ENCODE measurements at places on chromosomes 3 and 15.

DNA sequence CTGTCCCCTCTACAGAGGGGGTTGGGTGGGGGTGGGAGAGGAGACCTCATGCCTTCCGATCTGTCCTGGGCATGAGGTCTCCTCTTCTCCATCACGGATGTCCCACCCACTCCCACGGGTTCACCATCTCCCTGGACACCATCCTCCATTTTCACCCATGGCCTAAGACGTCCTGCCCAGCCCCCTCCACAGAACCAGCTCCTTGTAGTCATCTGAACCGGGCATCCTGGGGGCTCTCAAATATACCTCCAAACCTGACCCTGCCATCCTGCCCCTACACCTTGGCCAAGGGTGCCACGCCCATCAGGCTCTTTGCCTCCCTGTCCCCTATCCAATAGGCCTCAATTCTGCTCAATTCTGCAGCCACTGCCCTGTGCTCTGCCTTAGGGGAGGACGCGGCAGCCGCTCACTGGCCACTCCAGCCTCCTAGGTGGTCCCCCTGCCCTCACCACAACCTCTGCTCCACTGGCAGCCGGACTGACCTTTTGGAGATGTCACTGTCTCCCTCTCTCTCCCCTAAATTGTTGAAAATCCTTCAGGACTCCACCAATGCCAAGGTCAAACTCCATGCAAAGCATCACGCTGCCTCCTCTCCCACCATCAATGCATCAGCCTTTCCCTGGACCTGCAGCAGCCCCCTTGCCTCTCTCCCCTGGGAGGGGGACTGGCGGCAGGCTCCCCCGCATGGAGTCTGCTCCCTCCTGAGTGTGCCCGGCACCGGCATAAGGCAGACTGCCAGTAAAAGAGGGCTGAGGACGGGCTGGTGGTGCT, 9.4 kb upstream of the ANPEP start:
- no peak overlapping the region for H3K27ac ChIP-seq
- H3K36me3 ChIP-seq, result no peaks in the 10 kb centered on the region
- DNase-seq, result no peak
- no peaks in the 10 kb centered on the region for H3K4me1 ChIP-seq
- peaks cover 13% of the 10 kb centered on the region for H3K27me3 ChIP-seq

DNA sequence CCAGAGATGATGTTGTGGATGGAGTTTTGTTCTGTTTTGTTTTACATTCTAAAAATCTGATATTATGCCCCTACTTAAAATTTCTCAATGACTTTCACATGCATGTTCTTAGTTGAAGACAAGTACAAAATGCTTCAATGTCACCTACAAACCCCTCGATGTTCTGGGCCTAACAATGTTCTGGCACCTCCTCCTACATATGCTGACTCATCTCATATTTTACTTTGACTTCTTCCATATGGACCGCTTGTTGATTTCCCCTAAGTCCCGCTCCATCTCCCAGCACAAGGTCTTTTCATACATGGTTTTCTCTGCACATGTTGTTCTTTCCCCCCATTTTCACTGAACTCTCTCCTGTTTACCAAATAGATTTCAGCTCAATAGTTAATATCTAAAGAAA, 441.4 kb downstream of the CNTN6 start:
- H3K36me3 ChIP-seq, result no peaks in the 10 kb centered on the region
- H3K27ac ChIP-seq, result no peak overlapping the region
- no peaks in the 10 kb centered on the region for H3K27me3 ChIP-seq
- no peak for DNase-seq

- DNase-seq, result no peak
- H3K4me3 ChIP-seq, result no peak overlapping the region
- H3K27me3 ChIP-seq, result no peaks in the 10 kb centered on the region
- no peak overlapping the region for H3K27ac ChIP-seq
Observed at GRCh38 chr3:133827684-133828083, 22.1 kb downstream of the SRPRB start.

DNA sequence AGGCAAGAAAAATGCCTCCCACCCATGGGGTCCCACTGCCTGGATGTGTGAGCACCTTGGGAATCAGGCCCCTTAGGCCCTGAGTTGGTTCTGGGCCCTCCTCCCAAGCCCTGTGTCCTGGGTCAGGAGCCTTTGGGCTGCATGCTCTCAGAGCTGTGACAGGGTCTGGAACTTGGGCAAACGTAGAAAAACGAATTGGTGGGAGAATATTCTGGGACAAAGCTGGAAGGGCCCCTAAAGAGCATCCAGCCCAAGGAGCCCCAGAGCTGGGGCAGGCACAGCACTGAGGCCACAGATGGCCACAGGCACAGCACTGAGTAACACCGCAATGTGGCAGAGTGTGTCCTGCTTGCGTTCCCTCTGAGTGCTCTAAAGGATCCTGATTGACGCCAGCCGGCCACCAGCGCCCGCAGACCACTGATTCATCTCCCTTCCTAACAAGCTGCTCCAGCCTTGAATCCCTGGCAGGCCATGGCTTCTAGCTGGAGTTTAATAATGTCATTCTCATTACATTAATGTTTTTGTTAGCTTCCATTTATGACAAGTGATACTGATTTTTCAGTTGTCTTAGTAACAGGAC, 18.6 kb upstream of the SEC13 start:
- no peak for DNase-seq

- no peak for DNase-seq
- H3K36me3 ChIP-seq, result no peaks in the 10 kb centered on the region
- H3K4me3 ChIP-seq, result no peak overlapping the region
- no peak overlapping the region for H3K27ac ChIP-seq
- no peaks in the 10 kb centered on the region for H3K4me1 ChIP-seq
Observed at GRCh38 chr3:47259114-47259513, 23.5 kb downstream of the KIF9 start.

DNA sequence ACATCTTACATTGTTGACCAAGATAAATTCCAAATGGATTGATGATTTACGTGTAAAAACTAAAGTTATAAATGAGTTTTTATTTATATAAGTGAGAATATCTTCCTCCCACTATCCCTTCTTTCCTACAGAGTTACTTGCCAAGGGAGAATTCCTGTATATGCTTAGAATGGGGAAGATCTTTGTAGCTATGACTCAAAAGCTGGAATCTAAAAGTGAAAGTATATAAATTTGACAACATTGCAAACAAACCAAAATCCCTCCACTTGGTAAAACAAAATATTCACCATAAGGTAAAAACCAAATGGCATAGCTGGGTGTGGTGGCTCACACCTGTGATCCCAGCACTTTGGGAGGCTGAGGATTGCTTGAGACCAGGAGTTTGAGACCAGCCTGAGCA, 52.7 kb upstream of the GCNT3 start:
- H3K4me1 ChIP-seq, result no peaks in the 10 kb centered on the region
- no peaks in the 10 kb centered on the region for H3K27me3 ChIP-seq

DNA sequence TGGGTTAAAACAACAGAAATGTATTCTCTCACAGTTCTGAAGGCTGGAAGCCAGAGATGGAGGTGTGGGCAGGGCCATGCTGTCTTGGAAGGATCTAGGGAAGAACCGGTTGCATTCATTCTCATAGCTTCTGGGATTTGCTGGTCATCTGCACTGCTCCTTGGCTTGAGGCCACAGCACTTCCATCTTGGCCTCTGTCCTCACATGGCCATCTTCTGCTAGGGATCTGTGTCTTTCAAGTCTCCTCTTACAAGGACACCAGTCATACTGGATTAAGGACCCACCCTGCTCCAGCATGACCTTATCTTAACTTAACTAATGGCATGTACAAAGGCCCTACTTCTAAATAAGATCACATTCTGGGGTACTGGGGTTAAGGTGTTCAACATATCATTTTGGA, 47.7 kb downstream of the RPLP1 start:
- no peak overlapping the region for H3K4me3 ChIP-seq
- H3K4me1 ChIP-seq, result peaks cover 7% of the 10 kb centered on the region
- no peaks in the 10 kb centered on the region for H3K27me3 ChIP-seq
- no peak overlapping the region for H3K27ac ChIP-seq
- no peak for DNase-seq

DNA sequence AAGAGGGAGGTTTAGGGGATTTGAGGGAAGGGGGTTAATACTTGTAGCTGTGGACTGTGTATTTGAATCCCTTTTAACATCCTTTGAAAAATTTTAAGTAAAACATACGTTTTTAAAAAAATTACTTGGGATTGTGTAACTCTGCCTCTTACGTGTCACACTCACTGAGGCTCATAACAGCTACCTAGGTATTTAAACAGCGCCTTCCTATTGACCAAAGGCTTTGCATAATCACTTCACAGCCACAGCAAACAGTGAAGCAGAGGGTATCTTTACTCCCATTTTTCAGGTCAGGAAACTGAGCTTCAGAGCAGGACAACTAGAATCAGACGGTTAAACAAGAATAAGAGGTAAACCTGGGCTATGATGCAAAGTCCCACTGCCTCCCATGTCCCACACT, 95.9 kb downstream of the TLE3 start:
- DNase-seq, result no peak
- peaks cover 2% of the 10 kb centered on the region for H3K36me3 ChIP-seq
- H3K4me1 ChIP-seq, result no peaks in the 10 kb centered on the region
- no peak overlapping the region for H3K4me3 ChIP-seq

DNA sequence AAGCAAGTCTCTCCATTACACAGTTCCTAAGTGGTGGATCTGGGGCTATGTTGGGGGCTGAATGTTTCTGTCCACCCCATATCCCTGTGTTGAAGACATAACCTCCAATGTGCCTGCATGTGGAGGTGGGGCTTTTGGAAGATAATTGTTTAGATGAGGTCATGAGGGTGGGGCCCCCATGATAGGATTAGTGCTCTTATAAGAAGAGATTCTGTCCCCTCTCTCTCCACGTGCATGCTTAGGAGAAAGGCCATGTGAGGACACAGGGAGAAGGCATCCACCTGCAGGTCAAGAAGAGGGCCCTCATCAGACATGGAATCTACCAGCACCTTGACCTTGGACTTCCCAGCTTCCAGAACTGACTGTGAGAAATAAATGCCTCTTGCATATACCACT, 231.0 kb upstream of the CHRNA7 start:
- DNase-seq, result no peak
- no peak overlapping the region for H3K4me3 ChIP-seq
- no peaks in the 10 kb centered on the region for H3K36me3 ChIP-seq
- no peaks in the 10 kb centered on the region for H3K4me1 ChIP-seq
- no peak overlapping the region for H3K27ac ChIP-seq

GRCh38 chr3:170953736-170954135, 45.3 kb upstream of the EIF5A2 start:
- H3K4me1 ChIP-seq, result no peaks in the 10 kb centered on the region
- H3K36me3 ChIP-seq, result no peaks in the 10 kb centered on the region
- peaks cover 2% of the 10 kb centered on the region for H3K27me3 ChIP-seq

- no peak for DNase-seq
- no peak overlapping the region for H3K27ac ChIP-seq
- H3K4me3 ChIP-seq, result no peak overlapping the region
- H3K27me3 ChIP-seq, result no peaks in the 10 kb centered on the region
- no peaks in the 10 kb centered on the region for H3K36me3 ChIP-seq
- no peaks in the 10 kb centered on the region for H3K4me1 ChIP-seq
Observed at GRCh38 chr15:46946953-46947352, 770.4 kb upstream of the SEMA6D start.

- no peak overlapping the region for H3K4me3 ChIP-seq
- no peak for DNase-seq
- H3K27me3 ChIP-seq, result no peaks in the 10 kb centered on the region
- H3K36me3 ChIP-seq, result no peaks in the 10 kb centered on the region
- no peak overlapping the region for H3K27ac ChIP-seq
Observed at GRCh38 chr3:10443272-10444109, 61.9 kb downstream of the ATP2B2 start.

GRCh38 chr3:195736866-195737490, 16.2 kb downstream of the MUC20 start:
- DNase-seq, result no peak
- H3K36me3 ChIP-seq, result peaks cover 2% of the 10 kb centered on the region
- H3K4me3 ChIP-seq, result no peak overlapping the region

- no peak for DNase-seq
- H3K27ac ChIP-seq, result no peak overlapping the region
- H3K4me3 ChIP-seq, result no peak overlapping the region
- H3K4me1 ChIP-seq, result peaks cover 28% of the 10 kb centered on the region
Observed at GRCh38 chr15:58489289-58490085, 57.7 kb downstream of the LIPC start.

DNA sequence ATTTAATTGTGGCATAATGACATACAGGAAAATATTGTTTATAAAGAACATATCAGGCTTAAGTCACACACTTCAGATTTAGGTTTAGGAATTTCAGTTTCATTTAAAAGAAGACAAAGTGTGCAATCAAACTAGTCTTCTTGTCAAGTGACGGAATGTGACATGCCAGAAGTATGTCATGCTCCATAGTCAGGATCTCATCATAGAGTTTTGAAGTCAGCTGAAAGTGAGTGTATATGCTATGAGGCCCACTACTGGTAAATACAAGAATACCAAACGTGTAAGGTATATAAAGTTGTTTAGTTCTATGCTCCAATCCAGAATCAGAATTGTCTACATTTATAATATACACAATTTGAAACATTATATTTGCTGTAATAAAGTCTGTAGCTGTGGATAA, 988.4 kb downstream of the TBL1XR1 start:
- DNase-seq, result no peak
- H3K4me1 ChIP-seq, result no peaks in the 10 kb centered on the region
- no peaks in the 10 kb centered on the region for H3K27me3 ChIP-seq
- no peaks in the 10 kb centered on the region for H3K36me3 ChIP-seq
- no peak overlapping the region for H3K27ac ChIP-seq

GRCh38 chr3:134753999-134754742, 40.9 kb upstream of the EPHB1 start:
- H3K4me3 ChIP-seq, result no peak overlapping the region
- peaks cover 4% of the 10 kb centered on the region for H3K27me3 ChIP-seq
- no peaks in the 10 kb centered on the region for H3K4me1 ChIP-seq
- no peak for DNase-seq
- no peak overlapping the region for H3K27ac ChIP-seq

- H3K27ac ChIP-seq, result no peak overlapping the region
- no peaks in the 10 kb centered on the region for H3K27me3 ChIP-seq
- DNase-seq, result peak; percentile 55
- no peaks in the 10 kb centered on the region for H3K36me3 ChIP-seq
Observed at GRCh38 chr3:157865352-157866000, 240.7 kb downstream of the SHOX2 start.

GRCh38 chr3:108342837-108343486, 46.6 kb downstream of the HHLA2 start:
- DNase-seq, result no peak
- H3K27ac ChIP-seq, result no peak overlapping the region
- peaks cover 13% of the 10 kb centered on the region for H3K4me1 ChIP-seq
- no peak overlapping the region for H3K4me3 ChIP-seq

DNA sequence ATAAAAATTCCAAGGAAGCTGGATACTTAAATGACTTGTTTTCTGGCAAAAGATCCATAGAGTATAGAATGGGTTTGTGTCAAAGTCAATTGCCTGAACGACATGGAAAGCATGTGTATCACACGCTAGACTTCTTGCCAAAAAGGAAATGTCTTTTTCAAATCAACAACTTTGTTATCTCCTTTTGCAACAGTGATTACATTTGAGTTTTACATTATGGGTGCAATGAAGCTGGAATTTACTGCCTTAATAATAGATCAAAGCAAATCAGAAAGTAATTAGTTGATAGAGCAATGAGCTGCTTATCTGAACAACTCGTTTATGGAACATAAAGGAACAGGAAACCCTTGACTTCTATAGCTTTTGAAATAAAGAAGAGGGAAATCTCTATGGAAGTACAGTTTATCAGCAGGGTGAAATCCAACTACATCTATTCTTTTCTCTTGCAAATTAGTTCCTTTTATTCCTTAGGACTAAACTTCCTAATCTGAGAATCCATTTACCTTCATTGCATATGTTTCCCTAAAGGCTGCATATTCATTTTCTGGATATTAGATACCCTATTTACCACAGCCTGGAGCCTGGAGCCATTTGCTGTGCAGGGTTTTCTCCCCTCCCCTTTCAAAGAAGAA, 415.1 kb upstream of the NECTIN3 start:
- H3K27ac ChIP-seq, result no peak overlapping the region
- H3K36me3 ChIP-seq, result no peaks in the 10 kb centered on the region
- no peak for DNase-seq
- H3K4me3 ChIP-seq, result no peak overlapping the region
- no peaks in the 10 kb centered on the region for H3K27me3 ChIP-seq
